DMS79 treated with DMSO at 0.1 percent for 48 hours (cell line): ENCODE measurements at places on chromosomes 16 and 17.

DNA sequence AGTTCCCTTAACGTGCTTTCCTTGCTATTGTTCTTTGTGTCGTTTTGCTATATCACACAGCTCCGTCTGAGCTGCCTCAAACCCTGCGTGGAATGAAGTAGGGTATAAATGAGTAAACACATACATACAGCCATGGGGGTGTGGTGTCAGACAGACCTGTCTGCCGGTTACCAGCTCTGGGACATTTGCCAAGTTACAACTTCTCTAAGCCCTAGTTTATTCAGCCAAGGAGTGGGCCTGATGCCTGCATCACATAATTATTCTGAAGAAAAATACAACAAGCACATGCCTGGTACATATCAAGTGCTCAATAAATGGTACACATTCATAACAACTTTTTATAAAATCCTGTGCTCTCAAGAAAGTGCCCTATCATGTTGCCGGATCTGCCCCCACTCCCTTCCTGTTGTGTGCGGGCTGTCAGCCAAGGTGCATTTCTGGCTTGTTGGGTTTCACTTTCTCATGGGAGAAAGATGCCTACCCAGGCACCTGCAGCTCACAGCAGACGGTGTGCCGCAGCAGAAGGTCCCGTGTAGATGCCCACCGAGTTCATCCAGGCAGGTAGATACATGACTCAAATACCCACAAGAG, 30.5 kb downstream of the SMPD3 start:
- peak; percentile 97 for DNase-seq

DNA sequence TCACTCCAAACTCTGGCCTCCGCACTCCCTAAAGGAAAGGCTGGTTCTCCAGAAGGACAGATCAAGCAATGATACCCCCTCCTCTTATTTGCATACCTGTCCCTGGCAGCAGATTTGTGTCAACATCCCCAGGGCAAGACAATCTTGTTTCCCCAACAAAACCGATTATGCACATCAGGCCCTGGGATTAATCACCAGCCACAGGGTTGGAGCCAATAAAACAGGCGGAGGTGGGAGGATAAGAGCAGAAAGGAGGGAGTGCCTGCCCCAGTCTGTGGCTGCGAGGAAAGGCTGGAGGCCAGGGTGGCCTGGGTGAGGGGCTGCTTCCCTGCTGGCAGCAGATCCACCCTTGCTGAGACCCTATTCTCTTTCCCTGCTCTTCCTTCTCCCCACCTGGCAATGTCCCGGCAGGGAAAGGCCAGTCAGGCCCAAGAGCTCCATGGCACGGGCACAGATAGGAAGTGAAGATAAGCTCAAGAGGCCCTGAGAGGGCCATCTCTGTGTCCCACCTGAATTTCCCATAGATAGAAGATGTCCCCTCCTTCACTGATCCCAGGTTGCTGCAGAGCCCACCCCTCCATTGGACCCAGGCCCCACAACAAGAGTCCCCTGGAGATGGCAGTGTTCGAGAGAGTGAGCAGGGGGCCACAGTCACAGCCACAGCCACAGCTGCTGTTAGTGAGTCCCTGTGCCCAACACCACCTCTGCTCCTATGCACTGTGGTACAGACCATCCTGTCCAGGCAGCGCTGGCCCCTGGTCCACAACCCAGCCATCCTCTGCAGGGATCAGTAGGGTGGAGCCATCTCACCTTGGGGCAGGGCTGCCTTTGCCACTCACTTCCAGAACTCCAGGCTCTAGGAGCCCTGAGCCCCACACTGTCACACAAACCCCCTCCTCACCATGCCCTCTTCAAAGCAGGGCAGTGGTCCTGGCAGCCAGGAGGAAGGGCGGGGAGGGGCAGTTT, 137.5 kb downstream of the SDK2 start:
- no peak for DNase-seq

DNA sequence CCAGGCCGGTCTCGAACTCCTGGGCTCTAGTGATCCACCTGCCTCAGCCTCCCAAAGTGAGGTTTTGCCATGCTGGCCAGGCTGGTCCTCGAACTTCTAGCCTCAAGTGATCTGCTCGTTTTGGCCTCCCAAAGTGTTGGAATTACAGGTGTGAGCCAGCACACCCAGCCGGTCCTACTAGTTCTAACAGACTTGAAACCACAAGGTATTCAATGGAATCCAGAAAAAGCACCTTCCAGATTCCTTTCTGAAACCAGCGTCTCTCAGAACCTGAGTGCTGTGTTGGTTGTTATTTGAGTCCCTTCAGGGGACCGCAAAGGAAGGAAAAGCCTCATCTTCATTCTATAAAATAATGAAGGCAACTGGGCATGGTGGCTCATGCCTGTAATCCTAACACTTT, 4.1 kb downstream of the KRABD2 start:
- no peak for DNase-seq

GRCh38 chr17:33054412-33054811, 62.8 kb downstream of the SPACA3 start:
- DNase-seq, result no peak

- peak; percentile 58 for DNase-seq
Observed at GRCh38 chr17:36939052-36939801, 2.0 kb downstream of the LHX1 start.

- DNase-seq, result no peak
Observed at GRCh38 chr16:71927383-71927782, 32.1 kb downstream of the IST1 start.

DNA sequence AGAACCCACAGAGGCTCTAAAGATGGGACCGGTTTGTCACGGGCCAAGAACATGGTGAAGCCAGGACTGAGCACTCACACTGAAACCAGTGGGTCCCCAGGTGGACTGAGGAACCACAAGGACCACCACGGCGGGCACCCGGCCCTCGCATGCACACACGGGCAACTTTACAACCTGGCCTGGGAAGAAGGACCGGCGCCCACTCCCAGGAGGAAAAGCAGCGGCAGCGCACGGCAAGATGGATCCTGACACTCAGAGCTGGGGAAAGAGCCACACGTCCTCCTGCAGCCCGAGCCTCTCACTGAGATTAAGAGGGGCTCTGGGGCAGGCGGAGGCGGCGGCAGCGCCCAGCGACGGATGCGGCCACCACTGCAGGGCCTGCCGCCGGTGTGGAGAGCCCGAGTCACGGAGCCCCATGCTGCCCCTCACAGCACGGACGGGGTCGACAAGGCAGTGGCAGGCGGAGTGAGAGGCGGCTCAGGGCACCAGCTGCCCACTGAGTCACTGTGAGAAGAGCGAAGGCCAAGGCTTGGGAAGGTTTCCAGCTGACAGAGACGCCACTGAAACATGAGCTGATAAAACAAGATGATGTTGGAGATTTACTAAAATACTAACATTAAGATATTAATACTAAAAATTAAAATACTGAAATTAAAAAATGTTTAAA, 118.3 kb downstream of the ANKRD11 start:
- no peak for DNase-seq

DNA sequence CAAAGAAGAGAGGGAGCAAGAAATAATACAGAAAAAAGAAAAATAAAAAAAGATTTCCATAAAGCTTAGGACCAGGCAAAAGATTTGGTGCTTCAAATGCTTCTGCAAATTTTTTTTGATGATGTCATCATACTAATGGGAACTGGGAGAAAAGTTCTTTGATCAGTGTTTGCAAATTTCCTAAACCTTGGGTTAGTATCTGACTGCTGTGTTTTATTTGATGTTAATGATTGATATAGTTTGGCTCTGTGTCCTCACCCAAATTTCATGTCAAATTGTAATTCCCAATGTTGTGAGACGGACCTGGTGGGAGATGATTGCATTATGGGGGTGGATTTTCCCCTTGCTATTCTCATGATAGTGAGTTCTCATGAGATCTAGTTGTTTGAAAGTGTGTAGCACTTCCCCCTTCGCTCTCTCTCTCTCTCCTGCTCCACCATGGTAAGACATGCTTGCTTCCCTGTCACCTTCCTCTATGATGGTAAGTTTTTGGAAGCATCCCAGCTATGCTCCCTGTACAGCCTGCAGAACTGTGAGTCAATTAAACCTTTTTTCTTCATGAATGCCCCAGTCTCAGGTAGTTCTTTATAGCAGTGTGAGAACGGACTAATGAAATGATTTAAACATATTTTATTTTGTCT, 72.6 kb downstream of the TMEM100 start:
- no peak for DNase-seq

DNA sequence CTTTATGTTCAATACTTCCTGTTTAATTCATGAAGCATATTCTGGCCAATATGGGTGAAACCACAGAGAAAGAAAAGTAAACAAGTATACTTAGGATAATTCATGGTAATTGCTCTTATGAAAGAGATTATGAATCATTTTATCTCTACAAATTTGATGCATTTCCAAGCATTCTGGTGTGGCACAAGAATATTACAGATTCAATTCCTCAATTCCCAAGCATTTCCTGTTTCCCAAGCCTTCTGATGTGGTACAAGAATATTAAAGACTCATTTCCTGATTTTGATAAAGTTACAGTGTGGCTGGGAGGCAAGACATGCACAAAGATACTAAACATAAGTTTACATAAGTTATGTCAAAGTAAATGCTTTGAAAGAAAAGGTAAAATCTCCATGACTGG, 126.1 kb upstream of the NUDT7 start:
- DNase-seq, result no peak

DNA sequence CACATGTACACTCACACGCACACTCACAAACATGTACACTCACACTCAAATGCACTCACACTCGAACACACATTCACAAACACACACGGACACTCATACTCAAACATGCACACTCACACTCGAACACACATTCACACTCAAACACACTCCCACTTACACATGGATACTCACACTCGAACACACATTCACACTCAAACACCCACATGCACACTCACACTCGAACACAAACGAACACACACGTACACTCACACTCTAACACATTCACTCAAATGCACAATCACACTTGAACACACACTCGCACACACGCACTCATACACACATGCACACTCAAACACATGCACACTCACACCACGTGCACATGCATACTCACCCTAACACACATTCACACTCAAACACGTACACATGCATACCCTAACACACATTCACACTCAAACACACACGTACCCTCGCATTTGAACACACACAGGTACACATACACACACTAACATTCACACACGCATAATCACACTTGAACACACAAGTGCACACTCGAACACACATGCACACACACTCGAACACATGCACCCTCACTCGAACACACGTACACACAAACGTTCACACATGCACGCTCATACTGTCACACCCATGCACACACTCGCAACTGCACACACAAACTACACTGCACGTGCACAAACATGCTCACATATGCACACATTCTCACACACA, 41.8 kb downstream of the CFAP20 start:
- DNase-seq, result no peak

GRCh38 chr16:49932434-49932833, 76.5 kb upstream of the ZNF423 start:
- no peak for DNase-seq

DNA sequence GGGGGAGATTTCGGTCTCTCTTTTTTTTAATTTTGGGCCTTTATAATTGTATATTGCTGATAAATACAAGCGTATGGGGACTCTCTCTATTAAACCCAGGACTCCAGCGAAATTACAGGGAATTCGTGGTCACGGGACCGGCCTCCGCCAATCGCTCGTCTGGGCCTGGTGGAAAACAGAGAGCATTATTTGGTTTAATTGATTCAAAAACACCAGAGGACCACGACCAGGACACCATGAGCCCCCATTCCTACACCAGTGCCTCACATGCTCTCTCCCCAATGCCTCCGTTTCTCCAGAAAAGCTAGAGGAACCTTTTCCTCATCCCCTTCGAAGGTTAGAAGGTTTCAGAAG, at the start of gene HOXB2:
HOXB2 (minus strand) TSS at position 88 of the 354 bp plus-strand sequence. CDS start 198 bp downstream, outside the sequence.
- DNase-seq, result no peak

- no peak for DNase-seq
Observed at GRCh38 chr17:31140111-31140510, 45.3 kb downstream of the NF1 start.

- no peak for DNase-seq
Observed at GRCh38 chr17:8467527-8467926, 31.8 kb downstream of the NDEL1 start.

- DNase-seq, result peak; percentile 20
Observed at GRCh38 chr17:42378959-42379594, 9.2 kb downstream of the STAT3 start.
